Activated gamma-delta T cell treated with Interleukin-2 at 50 U/mL for 16 hours (primary cell): ENCODE measurements at places on chromosomes 12 and 14.
A peak's percentile ranks its signal among the peaks of the same experiment; 100 is the strongest.

GRCh38 chr12:45281994-45282393, 66.1 kb downstream of the ANO6 start:
- DNase-seq: no peak

DNA sequence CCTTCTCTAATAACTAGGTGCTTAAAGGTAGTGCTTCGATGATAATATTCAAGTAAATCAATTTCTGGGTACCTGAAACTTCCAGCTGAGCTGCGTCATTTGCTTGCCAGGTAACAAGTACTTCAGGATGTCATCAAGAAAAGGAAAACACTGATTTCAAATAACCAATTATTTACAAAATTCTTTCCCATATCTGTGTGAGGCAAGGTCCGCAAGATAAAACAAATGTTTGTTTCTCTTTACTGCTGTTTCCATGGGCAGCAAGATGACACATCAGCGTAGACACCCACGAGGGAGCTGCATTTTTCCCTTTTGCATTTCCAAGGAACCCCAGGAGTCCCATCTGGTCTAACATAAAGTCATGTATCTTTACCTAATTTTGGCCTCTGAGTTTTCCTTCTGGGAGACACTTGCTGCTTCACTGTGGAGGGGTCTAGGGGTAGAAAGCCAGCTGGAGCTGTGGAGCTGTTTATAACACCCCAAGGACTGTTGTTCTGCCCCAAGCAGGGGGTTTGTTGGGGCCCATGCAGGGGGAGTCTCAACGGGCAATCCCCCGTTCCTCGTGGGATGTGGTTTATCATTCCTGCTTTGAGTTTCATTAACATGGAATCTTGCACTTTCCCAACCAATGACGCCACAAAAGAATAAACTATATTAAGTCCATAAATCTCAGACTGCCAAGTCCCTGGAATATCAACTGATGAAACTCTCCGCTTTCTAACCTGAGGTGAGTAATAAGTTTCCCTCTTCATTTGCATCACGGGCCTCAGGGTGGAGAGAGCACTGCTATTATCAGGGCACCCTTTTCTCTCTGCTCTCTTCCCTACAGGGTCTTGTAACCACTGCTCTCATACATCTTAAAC, 112.8 kb upstream of the PELI2 start:
- DNase-seq: no peak

DNA sequence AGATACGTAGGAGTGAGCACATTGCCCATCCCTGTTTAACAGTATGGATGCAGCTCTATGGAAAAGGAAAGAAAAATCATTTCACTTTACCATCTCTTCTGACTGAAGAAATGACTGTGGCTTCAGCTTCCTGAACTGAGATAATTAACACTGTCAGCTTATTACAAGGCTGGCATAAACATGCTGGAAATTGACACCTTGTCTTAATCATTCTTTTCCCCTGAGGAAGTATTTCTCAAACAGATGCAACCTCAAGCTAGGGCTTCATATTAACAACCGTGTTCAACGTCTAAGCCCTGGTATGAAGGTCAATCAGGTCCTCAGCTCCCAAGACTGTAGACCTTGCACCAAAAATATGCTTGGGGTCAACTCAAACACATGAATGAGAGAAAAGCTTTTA, 25.0 kb downstream of the RERG start:
- no peak for DNase-seq

- no peak for DNase-seq
Observed at GRCh38 chr12:109258201-109258600, 50.9 kb downstream of the FOXN4 start.

DNA sequence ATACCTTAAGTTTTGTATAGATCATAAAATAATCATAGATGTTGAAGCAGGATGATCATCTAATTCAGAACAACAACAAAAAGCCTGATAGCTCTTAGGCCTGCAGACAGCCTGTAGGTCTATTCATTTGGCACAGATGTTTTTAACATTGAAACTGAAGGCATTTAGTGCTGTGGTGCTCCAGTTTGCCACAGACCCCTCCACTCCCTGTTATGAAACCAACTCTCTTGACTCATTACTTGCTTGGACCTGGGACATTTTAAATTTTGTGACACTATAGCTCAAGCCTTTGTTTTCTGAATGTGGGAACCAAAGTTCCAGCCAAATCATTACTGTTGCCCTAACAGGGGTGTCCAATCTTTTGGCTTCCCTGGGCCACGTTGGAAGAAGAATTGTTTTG, 9.1 kb downstream of the PRKCH start:
- DNase-seq: no peak

DNA sequence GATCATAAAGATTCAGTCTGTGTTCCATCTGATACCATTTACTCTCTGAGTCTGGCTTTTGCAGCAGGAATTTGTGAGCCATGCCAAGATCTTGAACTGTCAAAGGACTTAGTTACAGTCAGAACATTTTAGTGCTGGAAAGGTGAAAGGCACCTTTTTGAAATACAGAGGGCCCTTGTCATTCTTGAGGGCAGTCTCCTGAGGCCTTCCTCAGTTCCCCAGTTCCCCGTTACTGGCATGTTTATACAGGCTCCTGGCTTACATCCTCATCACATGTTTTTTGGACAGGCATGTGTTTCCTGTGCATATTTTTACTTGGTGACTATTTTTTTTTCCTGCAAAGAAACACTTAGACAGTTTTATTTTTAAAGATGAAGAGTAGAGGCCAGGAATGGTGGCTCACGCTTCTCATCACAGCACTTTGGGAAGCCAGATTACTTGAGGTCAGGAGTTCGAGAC, 21.0 kb downstream of the CFAP54 start:
- no peak for DNase-seq

GRCh38 chr12:132966676-132967415, 10.7 kb upstream of the ZNF605 start:
- no peak for DNase-seq

DNA sequence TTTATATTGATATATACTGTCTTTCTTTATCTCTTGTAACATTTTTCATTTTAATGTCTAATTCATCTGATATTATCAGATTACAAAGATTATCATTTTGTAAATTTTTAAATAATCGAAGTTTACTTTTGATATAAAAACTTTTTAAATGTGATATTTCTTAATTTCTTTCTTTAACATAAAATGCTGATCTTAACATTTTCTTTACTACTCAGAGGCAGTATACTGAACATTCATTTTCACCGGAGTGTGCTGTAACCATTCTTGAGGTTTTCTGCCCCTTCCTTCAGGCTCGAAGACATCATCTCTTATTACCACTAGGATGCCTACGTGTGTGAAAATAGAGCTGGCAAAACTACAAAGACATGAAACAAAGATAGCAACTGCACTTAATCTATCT, 186.9 kb downstream of the DIO2 start:
- DNase-seq: no peak

- DNase-seq: no peak
Observed at GRCh38 chr14:74289801-74290200, 12.9 kb downstream of the ABCD4 start.

DNA sequence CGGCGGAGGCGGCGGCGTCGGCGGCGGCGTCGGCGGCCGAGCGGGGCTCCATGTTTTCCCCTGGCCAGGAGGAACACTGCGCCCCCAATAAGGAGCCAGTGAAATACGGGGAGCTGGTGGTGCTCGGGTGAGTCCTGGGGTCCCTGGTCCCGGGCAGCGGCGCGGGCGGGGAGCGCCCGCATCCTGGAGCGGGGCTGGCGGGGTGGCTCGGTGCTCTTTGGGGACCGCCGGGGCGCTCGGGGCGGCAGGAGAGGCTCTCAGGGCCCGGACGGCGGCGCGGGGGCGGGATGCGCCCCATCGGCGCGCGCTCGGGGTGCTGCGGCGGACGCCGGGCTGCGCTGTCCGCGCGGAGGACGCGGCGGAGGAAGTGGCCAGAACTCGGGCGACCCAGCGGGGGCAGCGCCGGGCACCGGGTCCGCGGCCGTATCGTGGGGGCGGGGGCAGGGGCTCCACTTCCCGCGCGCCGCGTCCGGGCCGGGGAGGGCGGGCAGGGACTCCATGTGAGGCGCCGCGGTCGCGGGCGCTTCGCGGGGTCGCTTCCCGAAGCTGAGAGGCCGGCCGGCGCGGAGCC, 485 bp downstream of the PELI2 start:
- peak; percentile 19 for DNase-seq

DNA sequence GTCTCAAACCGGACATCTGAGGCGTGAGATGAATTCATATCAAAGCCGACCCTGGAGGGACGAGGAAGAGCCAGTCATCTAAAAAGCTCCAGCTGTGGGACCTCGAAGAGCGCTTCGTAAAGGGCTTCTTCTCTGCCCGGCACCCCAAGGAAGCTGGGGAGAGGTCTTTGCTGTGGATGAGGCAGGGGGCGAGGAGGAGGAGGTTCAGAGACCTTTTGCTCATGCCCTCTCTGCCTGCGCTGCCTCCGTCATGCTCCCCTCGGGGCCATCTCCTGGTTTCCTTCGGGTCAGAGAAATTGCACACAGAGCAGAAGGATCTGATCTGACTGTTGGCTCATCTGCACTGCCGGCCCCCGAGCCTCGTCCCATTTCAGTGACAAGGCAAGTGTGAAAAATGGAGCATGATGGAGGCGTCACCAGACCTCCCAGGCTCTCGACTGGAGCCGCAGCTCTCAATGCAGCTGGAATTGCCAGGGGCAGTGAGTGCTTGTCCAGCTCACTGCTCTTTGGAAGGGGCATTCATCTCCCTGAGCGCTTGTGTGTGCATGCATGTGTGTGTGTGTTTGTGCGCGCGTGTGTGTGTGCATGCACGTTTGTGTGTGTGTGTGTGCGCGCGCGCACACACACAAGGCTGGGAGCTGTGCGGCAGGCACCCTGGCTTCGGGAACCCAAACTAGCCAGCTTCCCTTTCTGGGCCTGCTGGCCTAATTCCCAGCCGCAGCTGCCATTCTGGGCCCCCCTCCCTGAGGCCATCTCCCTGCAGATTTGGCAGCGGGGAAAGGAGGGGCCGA, 9.2 kb downstream of the CABP1 start:
- DNase-seq: no peak

GRCh38 chr12:104011253-104011652, 38.7 kb downstream of the GLT8D2 start:
- DNase-seq: no peak

DNA sequence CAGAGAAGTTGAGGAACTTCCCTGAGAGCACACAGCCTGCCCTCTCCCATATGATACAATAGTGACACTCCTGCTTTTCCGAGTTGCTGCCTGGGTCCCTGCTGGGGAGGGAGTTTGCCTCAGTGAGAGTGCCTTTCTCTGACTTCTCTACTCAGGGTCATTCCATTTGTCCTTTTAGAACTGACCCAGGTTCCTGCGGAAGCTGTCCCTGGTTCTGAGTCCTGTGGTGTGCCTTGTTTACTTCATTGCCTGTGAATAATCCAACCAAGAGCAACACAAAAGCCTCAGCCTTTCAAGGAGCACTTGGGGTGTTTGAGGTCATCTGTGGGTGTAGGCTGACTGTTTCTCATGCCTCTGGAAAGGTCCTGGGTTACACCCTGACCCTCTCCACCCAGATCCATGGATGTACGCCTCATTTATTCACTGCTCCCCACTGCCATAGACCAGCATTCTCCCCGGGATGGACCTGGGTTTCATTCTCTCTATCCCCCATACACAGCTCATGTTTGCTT, 13.6 kb downstream of the SERPINA1 start:
- no peak for DNase-seq

DNA sequence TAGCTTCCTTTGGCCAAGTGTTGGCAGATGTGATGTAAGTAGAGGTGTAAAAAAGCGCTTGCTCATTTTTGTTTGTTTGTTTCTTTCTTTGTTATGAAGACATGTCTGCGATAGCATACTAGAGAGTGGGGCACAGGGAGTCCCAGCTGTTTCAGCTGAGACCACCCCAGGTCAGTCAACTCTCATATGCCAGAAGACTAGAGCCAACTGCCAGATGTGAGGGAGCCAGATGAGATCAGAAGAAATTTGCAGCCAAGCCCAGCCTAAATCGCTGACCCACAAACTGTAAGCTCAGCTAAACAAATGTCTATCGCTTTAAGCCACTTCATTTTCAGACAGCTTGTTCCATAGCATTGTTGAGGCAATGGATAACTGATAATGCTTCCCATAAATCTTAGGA, 397.1 kb downstream of the APAF1 start:
- no peak for DNase-seq

GRCh38 chr12:67910360-67911274, 78.6 kb upstream of the IFNG-AS1 start:
- DNase-seq: no peak

- no peak for DNase-seq
Observed at GRCh38 chr14:100199240-100199860, 39.6 kb upstream of the YY1 start.

DNA sequence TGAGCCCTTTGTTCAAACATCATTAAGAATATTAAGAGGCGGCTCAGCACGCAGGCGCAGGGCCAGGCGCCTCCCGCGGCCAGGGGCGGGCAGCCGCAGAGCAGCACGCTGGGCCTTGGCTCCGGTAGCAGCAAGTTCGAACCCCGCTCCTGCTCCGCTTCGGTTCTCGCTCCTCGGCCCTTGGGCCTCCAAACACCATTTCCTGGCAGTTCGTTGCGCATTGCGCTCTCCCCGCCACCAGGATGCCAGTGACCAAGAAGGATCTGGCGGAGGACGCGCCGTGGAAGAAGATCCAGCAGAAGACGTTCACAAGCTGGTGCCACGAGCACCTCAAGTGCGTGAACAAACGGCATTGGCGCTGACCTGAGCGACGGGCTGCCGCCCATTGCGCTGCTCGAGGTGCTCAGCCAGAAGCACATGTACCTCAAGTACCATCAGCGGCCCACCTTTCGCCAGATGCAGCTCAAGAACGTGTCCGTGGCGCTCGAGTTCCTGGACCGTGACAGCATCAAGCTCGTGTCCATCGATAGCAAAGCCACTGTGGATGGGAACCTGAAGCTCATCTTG, 6.9 kb upstream of the ACVRL1 start:
- DNase-seq: no peak

GRCh38 chr12:25320123-25321006, 69.6 kb upstream of the KRAS start:
- DNase-seq: no peak

GRCh38 chr14:95712398-95712797, 1.5 kb downstream of the TCL1A start:
- no peak for DNase-seq

- no peak for DNase-seq
Observed at GRCh38 chr14:22980672-22981089, 1.7 kb downstream of the AJUBA start.

GRCh38 chr12:120238839-120239445, 26.6 kb downstream of the PXN start:
- no peak for DNase-seq

DNA sequence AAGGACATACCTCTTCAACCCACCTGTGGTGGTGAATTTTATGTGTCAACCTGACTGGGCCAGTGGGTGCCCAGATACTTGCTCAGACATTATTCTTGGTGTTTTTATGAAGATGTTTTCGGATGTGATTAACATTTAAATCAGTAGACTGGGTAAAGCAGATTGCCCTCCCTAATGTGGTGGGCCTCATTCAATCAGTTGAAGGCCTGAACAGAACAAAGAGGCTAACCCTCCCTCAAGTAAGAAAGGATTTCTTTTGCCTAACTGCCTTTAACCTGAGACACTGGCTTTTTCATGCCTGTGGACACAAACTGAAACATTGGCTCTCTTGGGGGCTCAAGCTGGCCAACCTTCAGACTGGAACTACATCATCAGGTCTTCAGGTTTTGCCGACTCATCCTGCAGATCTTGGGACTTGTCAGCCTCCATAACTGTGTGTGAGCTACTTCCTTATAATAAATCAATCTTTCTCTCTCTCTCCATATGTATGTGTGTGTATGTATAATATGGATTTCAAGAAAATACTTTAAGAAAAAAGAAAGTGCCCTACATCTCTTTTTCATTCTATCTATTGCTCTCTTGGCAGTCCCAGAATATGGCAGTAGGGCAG, 39.4 kb downstream of the RTN1 start:
- DNase-seq: no peak

- no peak for DNase-seq
Observed at GRCh38 chr14:21302013-21302835, 22.3 kb downstream of the RPGRIP1 start.
